C1 segment of cervical spinal cord (tissue), 14 donors: ENCODE measurements at places on chromosomes 7 and 10.

DNA sequence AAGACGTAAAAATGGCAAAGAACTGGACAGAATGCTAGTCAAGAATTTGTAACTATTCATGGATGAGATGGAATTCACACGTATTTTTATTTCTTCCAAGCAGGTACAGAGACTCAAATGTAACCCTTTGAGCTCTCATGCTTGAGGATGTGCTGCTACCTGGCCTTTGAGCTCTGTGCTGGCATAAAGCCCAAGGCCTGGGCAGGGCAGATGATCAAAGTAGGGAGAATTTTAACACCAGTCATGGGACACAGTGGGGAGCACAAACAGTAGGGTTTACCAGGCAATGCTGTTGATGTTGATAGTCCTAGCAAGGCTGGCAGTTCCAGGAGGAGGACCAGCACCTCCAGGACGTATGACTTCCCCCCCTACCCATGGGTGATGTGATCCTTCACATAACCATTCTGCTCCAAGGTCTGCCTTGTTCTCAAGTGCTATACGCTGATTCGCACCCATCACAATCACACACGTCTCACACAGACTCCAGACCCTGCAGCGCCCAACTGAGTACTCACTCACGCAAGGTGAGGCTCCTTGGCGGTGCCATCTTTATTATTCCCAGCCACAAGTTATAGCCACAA is 48.6 kb upstream of the DLG5 start:
- DNase-seq, result no peak

GRCh38 chr10:92750791-92751533 is 61.2 kb downstream of the HHEX start:
- DNase-seq, result no peak

- no peak for DNase-seq
Observed at GRCh38 chr10:43121444-43121843, 16.8 kb upstream of the CSGALNACT2 start.

DNA sequence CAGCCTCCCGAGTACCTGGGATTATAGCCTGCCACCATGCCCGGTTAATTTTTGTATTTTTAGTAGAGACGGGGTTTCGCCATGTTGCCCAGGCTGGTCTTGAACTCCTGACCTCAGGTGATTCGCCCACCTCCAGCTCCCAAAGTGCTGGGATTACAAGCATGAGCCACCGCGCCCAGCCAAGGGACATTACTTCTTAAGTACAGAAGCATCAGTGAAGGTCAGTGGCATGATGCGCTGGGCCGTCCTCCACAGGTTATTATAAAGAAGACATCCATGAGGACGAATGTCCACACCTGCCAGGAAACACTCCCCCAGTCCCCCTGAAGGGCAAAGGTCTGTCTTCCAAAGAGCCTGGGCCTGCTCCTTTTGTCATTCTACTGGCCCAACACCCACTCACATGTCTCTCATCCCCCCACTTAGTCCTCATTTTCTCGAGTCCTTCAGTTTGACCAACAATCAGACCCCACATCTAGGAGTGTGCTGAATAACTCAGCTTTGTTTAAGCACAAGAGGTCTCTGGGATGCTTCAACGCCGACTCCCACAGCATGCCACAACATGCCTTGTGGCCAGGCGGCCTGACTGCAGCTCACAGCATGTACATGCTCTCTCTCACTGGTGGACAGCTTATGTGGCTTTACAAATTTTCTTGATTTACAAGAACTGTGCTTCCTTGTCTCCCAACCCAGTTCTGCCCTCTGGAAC is 73.0 kb downstream of the CTBP2 start:
- DNase-seq, result no peak

- DNase-seq, result no peak
Observed at GRCh38 chr7:157584420-157584819, 247.6 kb downstream of the DNAJB6 start.

- no peak for DNase-seq
Observed at GRCh38 chr10:6162589-6163356, 40.0 kb upstream of the PFKFB3 start.

DNA sequence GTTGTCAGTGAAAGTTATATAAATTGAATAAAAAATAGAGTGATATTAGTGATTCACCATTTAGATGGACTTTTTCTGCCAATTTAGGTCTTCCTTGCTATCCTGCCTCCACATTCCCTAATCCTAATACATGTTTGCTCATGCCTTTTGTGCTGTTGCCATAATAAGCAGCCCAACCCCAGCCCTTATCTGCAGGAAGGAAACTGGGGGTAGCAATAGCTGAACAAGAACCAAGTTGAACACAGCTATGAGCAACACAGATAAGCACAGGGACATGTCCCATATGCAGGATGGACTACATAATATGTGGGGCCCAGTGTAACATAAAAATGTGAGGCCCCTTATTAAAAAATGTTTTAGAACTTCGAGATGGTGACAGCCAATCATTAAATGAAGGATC is 91.2 kb upstream of the AHR start:
- DNase-seq, result no peak

GRCh38 chr10:12799144-12799543 is 202.4 kb downstream of the CCDC3 start:
- DNase-seq, result no peak

- no peak for DNase-seq
Observed at GRCh38 chr10:14508725-14509124, 178.0 kb upstream of the FRMD4A start.

DNA sequence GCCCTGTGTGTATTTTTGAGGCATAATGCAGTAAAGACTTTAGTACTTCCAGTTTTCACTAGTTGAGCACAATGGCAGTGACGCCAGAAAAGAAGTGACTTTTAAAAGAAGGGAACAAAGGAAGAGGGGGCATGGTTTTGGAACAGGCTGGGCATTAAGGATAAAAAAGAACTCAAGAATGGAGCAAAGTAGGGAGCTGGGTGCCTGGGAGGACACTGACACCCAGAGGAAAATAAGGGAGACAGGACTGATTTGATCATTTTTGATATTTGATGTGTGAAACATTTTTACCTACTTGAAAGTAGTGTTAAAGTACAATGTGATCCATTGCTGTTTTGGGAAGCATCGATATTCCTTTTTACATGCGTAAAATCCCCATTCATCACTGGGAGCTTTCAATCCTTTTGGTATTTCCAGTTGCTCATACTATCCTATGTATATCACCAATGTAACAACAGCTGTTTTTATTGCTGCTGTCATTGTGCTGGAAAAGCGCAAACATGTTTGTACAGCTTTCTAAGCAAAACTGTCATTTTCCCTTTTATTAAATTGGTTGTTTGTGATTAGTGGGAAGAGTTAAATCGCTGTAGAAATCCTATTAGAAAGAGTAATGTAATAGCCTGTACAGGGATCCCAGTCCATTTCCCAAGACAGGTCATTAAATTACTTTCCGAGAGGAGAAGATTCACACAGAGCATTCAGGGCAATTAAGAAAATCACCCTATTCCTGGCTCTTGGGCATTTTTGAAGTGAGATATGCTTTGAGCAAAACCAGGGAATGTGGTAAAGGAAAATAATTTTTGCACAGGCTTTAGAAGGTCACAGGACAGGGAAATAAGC is 85.2 kb downstream of the ADAM12 start:
- DNase-seq, result no peak

DNA sequence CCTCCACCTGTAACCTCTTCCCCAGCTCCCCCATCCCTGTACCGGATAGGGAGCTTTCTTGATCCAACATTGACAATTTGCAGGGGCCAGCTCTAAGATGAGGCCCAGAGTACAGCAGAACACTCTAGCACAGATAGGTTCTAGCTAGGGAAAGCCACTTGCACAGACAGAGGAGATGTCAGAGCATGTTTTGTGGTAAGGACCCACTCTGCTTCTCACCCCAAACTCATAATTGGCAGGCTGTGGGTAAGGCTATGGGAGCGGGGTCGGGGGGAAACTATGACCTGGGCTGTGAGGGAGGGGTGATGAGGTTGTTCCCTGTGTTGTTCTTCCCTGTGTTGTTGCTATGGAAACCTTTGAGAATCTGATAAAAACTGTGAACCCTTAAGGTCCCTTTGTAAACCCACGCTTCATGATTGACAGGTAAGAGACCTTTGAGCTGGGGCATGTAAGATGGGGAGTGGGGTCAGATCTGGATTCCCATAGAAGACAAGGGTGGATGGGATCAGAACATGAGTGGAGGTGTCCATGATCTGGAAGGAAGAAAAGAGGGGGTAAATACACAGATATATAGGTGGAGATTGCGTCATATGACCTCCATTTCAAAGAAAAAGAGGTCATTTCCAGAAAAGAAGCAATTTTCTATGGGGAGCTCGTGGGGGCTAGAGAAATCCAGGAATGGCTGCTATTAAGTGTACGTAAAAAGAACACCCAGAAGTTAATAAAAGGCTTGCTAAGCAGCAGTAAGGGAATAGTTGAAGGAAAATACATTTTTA is 4.0 kb downstream of the CALD1 start:
- DNase-seq, result no peak
